T-helper 17 cell (primary cell): ENCODE measurements at places on chromosomes 1 and 21.

GRCh38 chr1:35931446-35932157 is 697 bp downstream of the AGO3 start:
- no peak for DNase-seq

GRCh38 chr1:89364954-89365550 is 1.2 kb downstream of the GBP6 start:
- DNase-seq: no peak

DNA sequence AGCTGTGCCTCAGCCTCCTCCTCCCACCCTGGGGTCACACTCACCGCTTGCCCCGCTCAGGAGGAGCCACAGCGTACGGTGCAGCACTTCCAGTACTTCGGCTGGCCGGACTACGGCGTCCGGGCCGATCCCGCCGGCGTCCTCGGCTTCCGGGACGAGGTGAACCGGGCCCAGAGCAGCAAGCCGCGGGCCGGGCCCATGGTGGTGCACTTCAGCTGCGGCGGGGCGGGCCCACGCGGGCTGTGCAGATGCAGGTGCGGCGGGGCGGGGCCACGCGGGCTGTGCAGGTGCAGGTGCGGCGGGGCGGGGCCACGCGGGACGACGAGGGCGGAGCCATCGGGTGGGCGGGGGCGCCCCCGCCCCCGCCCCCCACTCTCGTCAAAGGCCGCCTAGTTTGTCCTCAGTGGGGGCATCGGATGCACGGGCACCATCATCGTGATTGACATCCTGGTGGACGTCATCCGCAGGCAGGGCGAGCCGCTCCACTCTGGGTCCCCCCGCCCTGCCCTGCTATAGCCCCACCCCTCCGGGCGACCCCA is 5.5 kb downstream of the RNF223 start:
- peak; percentile 56 for DNase-seq

DNA sequence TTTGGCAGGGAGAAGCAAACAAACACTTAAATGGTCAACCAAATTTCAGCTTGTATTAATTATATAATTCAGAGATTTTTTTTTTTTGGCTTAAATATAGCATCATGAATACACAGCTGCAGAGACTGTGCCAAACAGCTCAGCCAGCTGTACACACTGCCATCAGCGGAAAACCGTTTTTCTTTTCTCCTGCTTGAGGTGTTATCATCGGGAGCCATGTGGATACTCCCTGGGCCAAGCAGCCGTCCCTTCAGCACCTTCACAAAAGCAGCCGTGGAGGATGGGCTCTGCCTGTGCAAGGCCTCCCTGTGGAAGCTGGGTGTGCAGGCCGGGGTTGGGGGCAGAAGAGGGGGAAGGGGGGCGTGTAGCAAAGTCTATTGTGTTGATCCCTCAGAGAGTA is 85.0 kb downstream of the NUF2 start:
- DNase-seq: no peak

- DNase-seq: no peak
These were observed 156.7 kb downstream of the NR5A2 start for GRCh38 chr1:200184196-200184595.

GRCh38 chr21:42444745-42445059 is 41.0 kb downstream of the UBASH3A start:
- no peak for DNase-seq

GRCh38 chr1:118773656-118774055 is 214.5 kb downstream of the TBX15 start:
- DNase-seq: no peak
